Lung (tissue), 17 donors: ENCODE measurements at places on chromosomes 4 and X. TPM values are rescaled to one million over a fixed set of nuclear protein-coding genes. Genes with fewer than 3 reads are reported as not detected.

GRCh38 chrX:149504226-149504914 is 736 bp downstream of the IDS start:
- no peaks in the 10 kb centered on the region for H3K4me1 ChIP-seq
- peak overlapping the region; percentile 79 for H3K4me3 ChIP-seq
- H3K27me3 ChIP-seq, result peaks cover 4% of the 10 kb centered on the region

- no peak overlapping the region for H3K27ac ChIP-seq
- H3K27me3 ChIP-seq, result no peaks in the 10 kb centered on the region
- H3K36me3 ChIP-seq, result no peaks in the 10 kb centered on the region
- H3K4me1 ChIP-seq, result no peaks in the 10 kb centered on the region
- DNase-seq, result no peak
- H3K4me3 ChIP-seq, result no peak overlapping the region
Observed at GRCh38 chrX:828411-828959, 197.9 kb downstream of the SHOX start.

- H3K4me3 ChIP-seq, result no peak overlapping the region
- H3K4me1 ChIP-seq, result no peaks in the 10 kb centered on the region
- H3K36me3 ChIP-seq, result no peaks in the 10 kb centered on the region
- H3K27me3 ChIP-seq, result no peaks in the 10 kb centered on the region
- no peak overlapping the region for H3K27ac ChIP-seq
Observed at GRCh38 chr4:136194962-136195361, 1337.3 kb downstream of the PCDH18 start.

GRCh38 chr4:17098401-17098800 is 200.0 kb upstream of the LDB2 start:
- H3K4me1 ChIP-seq, result peaks cover 5% of the 10 kb centered on the region
- H3K27ac ChIP-seq, result no peak overlapping the region
- no peaks in the 10 kb centered on the region for H3K27me3 ChIP-seq
- no peak overlapping the region for H3K4me3 ChIP-seq
- no peaks in the 10 kb centered on the region for H3K36me3 ChIP-seq

DNA sequence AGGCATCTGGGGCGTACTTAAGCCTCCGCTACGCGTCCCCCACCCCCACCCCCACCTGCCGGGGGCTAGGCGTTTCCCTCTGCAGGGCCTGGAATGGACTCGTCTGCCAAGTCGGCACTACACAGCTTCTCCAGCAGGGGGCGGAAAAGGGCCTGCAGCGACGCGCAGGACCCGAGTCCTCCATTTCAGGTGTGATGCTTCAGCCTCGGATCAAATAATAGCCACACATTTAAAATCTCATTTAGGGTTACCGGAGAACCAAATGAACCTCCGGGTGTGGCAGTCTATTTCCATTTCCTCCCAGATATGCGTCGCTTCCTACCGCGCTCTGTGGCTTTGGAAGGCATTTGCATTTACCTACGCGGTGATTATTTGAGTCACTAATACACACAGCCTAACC is 2.9 kb downstream of the PAK3 start:
- H3K4me3 ChIP-seq, result no peak overlapping the region
- H3K4me1 ChIP-seq, result no peaks in the 10 kb centered on the region
- no peaks in the 10 kb centered on the region for H3K36me3 ChIP-seq
- H3K27me3 ChIP-seq, result peaks cover 5% of the 10 kb centered on the region

- DNase-seq, result no peak
- H3K36me3 ChIP-seq, result no peaks in the 10 kb centered on the region
- H3K27ac ChIP-seq, result no peak overlapping the region
- no peaks in the 10 kb centered on the region for H3K27me3 ChIP-seq
Observed at GRCh38 chr4:60522265-60522664, 677.9 kb upstream of the ADGRL3 start.

DNA sequence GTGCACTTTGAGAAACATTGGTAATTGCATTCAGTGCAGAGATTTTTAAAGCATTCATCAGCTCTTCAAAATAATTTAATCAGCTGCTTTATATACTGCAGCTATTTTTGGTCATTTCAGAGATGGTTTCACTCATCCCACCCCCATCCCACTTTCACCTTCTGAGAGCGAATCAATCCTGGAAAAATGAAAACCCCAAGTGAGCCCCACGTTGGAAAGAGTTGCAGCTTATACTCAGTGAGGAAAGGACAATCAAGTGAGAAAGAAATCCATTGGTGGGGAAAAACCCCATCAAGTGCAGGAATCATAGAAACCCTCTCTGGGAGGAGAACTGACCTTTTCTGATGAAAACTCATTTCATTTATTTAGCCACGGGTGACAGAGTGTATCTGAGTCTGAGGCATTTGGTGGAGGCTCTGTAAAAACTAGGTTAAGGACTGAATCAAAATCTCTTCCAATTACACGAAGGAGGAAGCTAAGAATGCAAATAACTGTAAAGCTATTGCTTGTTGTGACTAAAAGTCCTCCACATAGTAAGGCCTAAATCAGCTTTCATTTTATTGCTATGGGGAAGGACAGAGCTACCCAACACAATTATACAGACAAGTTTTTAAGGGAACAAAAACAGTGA is 240.4 kb upstream of the PGRMC2 start:
- no peaks in the 10 kb centered on the region for H3K27me3 ChIP-seq
- DNase-seq, result no peak
- peaks cover 14% of the 10 kb centered on the region for H3K4me1 ChIP-seq
- H3K27ac ChIP-seq, result no peak overlapping the region

DNA sequence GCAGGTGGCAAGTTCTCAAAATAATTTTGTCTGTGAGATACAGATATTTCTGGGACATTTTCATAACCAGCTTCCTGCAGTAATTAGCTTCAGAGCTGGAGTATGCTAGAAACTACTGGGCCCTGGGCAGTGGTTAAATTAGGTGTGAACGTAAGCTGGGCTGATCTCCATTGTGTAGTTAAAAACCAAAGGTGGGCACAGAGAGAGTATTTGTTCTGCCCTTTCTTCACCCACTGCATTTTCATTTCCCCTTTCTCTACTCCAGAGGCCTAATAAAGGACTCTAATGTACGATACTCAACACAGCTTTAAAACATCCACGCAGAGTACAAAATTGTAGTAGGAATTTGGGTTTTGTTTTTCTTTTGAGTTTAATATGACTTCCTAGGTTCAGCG is 252.7 kb downstream of the SPRY1 start:
- no peaks in the 10 kb centered on the region for H3K36me3 ChIP-seq
- peak overlapping the region; percentile 71 for H3K27ac ChIP-seq
- peaks cover 7% of the 10 kb centered on the region for H3K4me1 ChIP-seq
- no peaks in the 10 kb centered on the region for H3K27me3 ChIP-seq

GRCh38 chrX:2677764-2678163 is 13.3 kb upstream of the CD99 start:
- peaks cover 3% of the 10 kb centered on the region for H3K27me3 ChIP-seq
- peak; percentile 66 for DNase-seq
- H3K36me3 ChIP-seq, result no peaks in the 10 kb centered on the region
- H3K4me3 ChIP-seq, result no peak overlapping the region

GRCh38 chr4:704971-705277 is 708 bp upstream of the PCGF3 start:
- no peak overlapping the region for H3K27ac ChIP-seq
- no peaks in the 10 kb centered on the region for H3K27me3 ChIP-seq
- H3K4me1 ChIP-seq, result peaks cover 6% of the 10 kb centered on the region

GRCh38 chr4:90960840-90961239 is 833.6 kb downstream of the CCSER1 start:
- H3K36me3 ChIP-seq, result no peaks in the 10 kb centered on the region
- H3K27ac ChIP-seq, result no peak overlapping the region
- no peak for DNase-seq
- H3K4me3 ChIP-seq, result no peak overlapping the region
- H3K4me1 ChIP-seq, result no peaks in the 10 kb centered on the region

- H3K27ac ChIP-seq, result no peak overlapping the region
- no peaks in the 10 kb centered on the region for H3K27me3 ChIP-seq
- H3K4me1 ChIP-seq, result no peaks in the 10 kb centered on the region
Observed at GRCh38 chrX:28997706-28998463, 410.6 kb downstream of the IL1RAPL1 start.

DNA sequence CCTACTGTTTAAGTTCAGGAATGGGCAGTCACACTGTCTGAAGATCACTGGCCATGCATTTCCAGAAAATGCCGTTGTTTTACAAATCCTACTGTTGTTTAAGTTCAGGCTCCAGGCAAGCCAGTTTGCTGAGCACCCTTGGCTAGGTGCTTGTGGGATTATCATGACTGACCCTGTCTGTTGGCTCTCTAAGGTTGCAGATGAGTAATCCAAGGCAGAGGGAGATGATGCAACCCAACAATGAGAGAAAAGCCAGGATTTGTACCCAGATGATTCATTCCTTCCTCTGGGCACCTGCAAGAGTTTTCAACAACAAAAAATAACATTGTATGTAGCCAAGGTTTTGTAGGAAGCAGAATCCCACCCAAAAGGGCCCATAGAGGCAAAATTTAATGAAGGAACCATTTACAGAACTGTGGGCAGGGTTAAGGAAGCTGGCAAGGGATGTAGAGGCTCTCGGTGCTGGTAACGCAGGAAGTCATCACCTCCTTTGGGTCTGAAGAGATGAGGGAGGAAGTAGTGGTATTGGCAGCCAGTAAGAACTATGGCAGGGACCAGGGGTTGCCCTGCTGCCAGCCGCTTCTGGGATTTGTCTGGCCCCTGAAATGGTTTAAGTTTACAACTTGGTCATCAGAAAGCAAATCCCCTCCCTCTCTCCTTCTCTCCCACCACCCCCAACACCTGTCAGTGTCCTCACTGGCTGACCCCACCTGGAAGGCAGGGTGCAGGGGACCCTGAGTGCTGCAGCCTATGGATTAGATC is 54.8 kb downstream of the MSX1 start:
- no peaks in the 10 kb centered on the region for H3K4me1 ChIP-seq
- no peak for DNase-seq
- no peaks in the 10 kb centered on the region for H3K27me3 ChIP-seq
- no peaks in the 10 kb centered on the region for H3K36me3 ChIP-seq
- no peak overlapping the region for H3K4me3 ChIP-seq

DNA sequence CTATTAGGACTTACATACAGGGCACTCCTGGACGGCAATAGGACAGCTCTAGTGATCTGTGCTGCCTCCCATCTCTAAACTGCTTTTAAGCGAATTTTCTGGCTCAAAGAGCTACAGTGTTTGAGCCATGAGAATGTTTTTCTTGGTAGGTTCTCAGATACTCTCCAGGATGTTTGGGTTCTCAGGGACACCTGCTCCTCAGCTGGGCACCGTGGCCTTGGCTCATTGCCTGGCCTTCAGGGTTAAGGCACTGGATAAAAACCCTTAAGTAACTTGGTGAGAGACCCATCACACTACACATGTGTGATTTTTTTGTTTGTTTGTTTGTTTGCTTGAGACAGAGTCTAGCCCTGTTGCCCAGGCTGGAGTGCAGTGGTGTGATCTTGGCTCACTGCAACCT is 38.5 kb upstream of the HERC5 start:
- H3K36me3 ChIP-seq, result peaks cover 2% of the 10 kb centered on the region
- no peak overlapping the region for H3K4me3 ChIP-seq
- no peak overlapping the region for H3K27ac ChIP-seq
- no peak for DNase-seq
- H3K4me1 ChIP-seq, result no peaks in the 10 kb centered on the region

DNA sequence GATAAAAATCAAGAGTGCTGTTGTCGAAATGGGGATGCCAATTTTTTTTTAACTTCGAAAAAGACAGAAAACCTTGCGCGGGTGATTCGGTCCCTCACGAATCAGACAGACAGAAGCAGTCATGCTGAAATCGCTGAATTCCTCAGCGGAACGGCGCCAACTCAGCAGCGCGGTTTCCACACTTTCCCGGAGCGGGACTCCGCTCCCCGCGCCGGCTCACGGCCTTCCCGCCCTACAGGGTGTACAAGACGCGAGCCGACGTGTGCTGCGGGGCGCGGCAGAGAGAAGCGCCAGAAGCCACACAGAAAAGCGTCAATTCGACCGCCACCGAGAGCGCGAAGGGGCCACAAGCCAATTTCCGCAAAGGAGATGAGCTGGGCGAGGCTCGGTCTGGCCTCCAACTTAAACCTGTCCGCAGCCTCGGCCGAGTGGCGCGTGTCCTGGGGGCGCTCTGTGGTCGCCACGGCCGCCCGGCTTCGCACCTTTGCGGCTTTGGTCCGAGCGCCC is 1.3 kb downstream of the NEXMIF start:
- no peaks in the 10 kb centered on the region for H3K4me1 ChIP-seq
- no peaks in the 10 kb centered on the region for H3K36me3 ChIP-seq
- no peak overlapping the region for H3K27ac ChIP-seq
- DNase-seq, result peak; percentile 28
- H3K4me3 ChIP-seq, result peak overlapping the region; percentile 20

DNA sequence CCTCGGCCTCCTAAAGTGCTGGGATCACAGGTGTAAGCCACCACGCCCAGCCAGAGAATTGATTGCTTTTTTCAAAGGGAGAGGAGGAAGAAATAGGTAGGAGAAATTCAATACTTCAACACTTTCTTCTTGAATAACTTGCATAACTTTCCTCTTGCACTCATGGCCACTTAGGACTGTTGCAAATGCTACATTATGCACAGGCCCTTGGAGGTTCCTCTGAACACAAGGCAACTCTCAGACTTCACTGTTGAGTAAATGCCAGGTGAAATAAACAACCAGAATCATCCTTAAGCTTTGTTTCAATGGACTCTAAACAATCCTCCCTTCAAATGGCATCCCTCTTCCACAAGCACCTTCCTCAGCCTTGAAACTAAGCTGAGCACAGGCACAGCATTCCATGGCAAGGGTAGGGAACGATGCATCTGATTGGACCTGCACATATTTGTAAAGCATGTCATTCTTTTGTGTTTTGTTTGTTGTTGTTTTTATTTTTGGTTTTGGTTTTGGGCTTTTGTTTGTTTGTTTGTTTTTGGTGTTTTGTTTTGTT is 28.1 kb downstream of the CORIN start:
- H3K27ac ChIP-seq, result no peak overlapping the region
- H3K4me3 ChIP-seq, result no peak overlapping the region
- no peak for DNase-seq
- H3K4me1 ChIP-seq, result no peaks in the 10 kb centered on the region

NIPAL1 gene
- 0.53 TPM for polyA plus RNA-seq

NAT8L gene
- 0.05 TPM for polyA plus RNA-seq

SPACA5B gene
- polyA plus RNA-seq, result not detected

ESX1 gene
- polyA plus RNA-seq, result not detected

ATOH1 gene
- polyA plus RNA-seq, result not detected

FAM13A gene
- polyA plus RNA-seq, result 9.2 TPM

SPANXN4 gene
- not detected for polyA plus RNA-seq

CSAG3 gene
- not detected for polyA plus RNA-seq

MND1 gene
- 0.80 TPM for polyA plus RNA-seq

NPY1R gene
- 0.07 TPM for polyA plus RNA-seq

FAM184B gene
- polyA plus RNA-seq, result 0.10 TPM

KIT gene
- polyA plus RNA-seq, result 4.9 TPM

CXCL13 gene
- 5.4 TPM for polyA plus RNA-seq

MBTPS2 gene
- 2.0 TPM for polyA plus RNA-seq

SCML1 gene
- 6.5 TPM for polyA plus RNA-seq
